Stimulated activated CD8-positive, alpha-beta memory T cell treated with anti-CD3 and anti-CD28 coated beads, Interleukin-2, amount 100 ng/mL, for 1 hour (primary cell): ENCODE measurements at places on chromosomes 16 and 17.

DNA sequence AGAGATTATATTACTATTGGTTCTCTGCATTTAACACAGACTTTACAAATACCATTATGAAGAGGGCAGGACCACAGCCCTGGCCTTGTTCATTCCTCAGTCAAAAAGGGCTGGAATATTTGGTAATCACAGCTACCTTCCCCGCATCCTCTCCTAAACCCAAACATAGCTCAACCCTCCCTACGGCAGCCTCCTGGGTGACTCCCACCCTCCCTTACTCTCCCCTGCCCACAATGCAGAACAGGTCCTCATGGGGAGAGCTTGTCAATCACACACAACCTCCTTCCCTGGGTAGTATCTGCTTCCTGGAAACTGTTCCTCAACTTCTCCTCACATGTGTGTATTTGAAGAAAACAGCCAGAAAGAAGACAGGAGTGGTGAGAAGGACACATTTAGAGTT is 224.2 kb downstream of the C16orf78 start:
- no peak for DNase-seq

DNA sequence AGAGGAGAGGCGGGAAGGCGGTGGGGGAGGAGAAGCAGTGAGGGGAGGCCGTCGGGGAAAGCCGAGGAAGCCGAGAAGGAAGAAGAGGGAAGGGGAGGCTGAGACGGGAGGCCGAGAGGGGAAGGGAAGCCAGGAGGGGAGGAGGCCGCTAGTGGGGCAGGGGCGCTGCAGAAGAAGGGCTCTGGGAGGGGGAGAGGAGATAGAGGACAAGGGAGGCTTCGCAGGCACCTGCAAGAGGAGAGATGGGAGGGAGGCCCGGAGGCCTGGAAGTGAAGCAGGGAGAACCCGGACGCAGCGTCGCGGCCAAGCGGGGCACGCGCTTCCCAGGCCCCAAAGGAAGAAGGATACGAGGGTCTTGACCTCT is 2.3 kb downstream of the C17orf58 start:
- DNase-seq: no peak

- DNase-seq: no peak
Measured at GRCh38 chr16:57134982-57135381, 42.6 kb downstream of the CPNE2 start.

- DNase-seq: no peak
Measured at GRCh38 chr16:84597931-84598351, 19.9 kb downstream of the COTL1 start.

DNA sequence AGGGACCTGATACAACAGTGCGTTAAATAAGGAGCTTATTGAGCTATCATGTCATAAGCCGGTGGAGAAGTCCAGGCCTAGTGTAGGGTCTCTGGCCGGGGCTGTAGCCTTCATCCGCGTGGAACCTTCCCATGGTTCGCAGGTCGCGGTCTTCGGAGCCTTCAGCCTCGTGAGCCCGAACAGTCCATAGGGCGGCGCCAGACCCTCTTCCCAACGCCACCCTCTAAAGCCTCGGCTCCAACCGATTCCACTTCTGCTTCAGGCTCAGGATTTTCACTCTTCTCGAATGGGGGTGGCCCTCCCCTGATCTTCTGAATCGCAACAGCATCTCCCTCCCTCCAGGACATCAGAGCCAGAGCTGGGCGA is 10.3 kb upstream of the BRCA1 start:
- no peak for DNase-seq

DNA sequence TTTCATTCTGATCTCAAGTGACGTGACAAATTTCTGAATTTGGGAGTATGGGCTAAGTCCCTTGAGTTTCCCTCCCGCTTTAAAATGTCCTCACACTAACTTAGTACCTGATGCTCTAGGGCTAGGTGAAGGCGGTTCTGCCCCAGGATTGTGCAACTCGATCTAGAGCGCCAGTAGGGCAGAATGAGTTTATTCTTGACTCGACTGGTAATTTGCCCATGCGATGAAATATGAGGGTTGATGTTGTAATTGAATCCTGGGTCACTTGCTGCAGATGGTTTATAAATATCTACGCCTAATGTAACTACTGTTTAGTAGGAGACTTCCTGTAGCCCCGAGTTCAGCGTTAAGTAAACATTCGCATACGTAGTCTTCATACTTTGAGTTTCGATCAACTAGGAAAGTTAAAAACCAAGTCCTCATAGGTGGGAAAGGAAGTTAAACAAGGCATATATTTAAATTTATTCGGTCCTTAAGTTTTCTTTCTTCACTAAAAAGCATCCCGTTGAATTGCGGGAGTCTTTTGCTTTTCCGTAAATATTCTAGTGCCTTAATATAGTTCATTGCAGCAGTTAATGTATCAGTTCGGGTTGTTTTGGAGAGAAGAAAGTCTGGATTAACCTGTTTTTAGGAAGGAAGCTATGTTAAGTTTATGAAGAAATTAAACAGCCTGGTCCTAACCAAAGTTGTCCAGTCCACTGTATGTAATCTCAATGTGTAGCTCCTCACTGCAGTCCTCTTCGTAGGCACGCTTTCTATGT is 1.6 kb downstream of the CTCF start:
- DNase-seq: no peak

GRCh38 chr16:11136600-11136999 is 119.4 kb downstream of the SOCS1 start:
- no peak for DNase-seq
